ENCODE measurements at places on chromosomes 2 and 18.

- DNase-seq = no peak
Observed at GRCh38 chr2:32614084-32614483, 13.8 kb upstream of the TTC27 start.

GRCh38 chr18:61948846-61949438 lies 56.1 kb upstream of the RNF152 start:
- DNase-seq = no peak

- DNase-seq = no peak
Observed at GRCh38 chr2:2448178-2448577, 117.1 kb upstream of the MYT1L start.

DNA sequence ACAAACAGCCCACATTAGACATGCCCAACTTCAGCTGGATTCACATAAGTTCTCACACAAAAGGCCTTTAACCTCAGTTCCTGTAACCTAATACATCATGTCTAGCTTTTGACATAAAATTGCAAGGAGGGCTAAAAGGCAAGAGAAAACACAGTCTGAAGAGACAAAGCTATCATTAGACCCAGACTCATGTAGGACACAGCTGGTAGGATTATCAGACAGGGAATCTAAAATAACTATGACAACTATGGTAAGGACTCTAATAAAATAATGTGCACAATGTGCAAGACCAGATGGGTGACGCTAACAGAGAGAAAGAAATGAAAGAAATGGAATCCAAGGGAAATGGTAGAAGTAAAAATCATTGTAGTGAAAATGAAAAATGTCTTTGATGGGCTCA lies 643.2 kb upstream of the RAB6C start:
- DNase-seq = no peak

DNA sequence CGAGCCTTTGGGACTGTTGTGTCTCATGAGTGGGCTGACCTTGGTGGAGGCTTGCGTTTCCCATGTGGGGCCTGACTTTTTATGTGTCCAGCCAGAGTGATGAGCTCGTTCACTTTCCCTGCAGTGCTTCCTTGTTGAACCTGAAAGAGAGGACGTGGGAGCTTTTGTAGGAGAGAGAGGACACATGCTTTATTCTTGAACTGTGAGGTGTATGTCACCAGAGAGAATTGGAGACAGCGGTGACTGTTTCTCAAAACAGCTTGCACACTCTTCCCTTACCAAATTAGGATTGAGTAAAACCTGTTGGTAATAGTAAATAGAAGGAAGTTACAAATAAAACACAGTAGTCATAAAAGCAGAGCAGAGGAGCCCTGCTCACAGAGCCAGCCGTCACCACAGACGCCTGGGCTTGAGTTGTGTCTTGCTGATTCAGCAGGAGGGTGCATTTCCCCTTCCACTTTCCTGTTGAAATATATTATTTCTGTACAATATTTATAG lies 60.7 kb downstream of the INPP4A start:
- DNase-seq = no peak

- no peak for DNase-seq
Observed at GRCh38 chr2:40321822-40322221, 130.1 kb downstream of the SLC8A1 start.

GRCh38 chr18:35588995-35589394 lies 7.5 kb downstream of the GALNT1 start:
- DNase-seq = peak; percentile 59

- no peak for DNase-seq
Observed at GRCh38 chr2:217740178-217740577, 262.6 kb downstream of the TNS1 start.

GRCh38 chr2:143584936-143585335 lies 455.7 kb downstream of the ARHGAP15 start:
- no peak for DNase-seq

- DNase-seq = no peak
Observed at GRCh38 chr2:203594541-203594940, 59.4 kb upstream of the RAPH1 start.

- no peak for DNase-seq
Observed at GRCh38 chr2:39160982-39161381, 40.1 kb upstream of the SOS1 start.

- DNase-seq = peak; percentile 44
Observed at GRCh38 chr2:62140426-62141141, 55.3 kb upstream of the B3GNT2 start.

DNA sequence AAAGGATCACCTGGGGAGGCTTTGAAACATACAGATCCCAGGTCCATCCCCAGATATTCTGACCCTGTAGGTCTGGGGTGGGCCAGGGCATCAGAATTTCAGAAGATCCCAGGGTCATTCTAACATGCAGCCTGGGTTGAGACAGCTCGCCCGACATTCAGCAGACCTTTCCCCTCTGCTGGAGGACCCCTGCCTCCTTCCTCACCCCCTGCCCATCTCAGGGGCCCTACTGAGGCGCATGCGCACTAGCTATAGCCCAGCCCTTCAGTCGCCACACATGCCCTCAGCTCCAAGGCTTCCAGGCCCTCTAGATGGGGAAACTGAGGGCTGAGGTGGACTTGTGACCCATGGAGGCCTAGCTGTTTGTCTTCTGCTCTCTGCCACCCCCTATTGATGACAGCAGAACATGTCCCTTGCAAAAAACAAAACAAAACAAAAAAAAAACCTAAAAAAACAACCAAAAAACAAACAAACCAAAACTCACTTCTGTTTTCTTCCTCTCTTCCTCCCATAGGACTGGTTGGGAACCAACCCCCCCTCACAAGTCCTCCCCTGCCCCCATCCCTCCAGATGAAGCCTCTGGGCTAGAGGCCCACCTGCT lies 91.3 kb downstream of the ZBTB7C start:
- DNase-seq = no peak

- no peak for DNase-seq
Observed at GRCh38 chr18:29076645-29077044, 899.7 kb upstream of the CDH2 start.

DNA sequence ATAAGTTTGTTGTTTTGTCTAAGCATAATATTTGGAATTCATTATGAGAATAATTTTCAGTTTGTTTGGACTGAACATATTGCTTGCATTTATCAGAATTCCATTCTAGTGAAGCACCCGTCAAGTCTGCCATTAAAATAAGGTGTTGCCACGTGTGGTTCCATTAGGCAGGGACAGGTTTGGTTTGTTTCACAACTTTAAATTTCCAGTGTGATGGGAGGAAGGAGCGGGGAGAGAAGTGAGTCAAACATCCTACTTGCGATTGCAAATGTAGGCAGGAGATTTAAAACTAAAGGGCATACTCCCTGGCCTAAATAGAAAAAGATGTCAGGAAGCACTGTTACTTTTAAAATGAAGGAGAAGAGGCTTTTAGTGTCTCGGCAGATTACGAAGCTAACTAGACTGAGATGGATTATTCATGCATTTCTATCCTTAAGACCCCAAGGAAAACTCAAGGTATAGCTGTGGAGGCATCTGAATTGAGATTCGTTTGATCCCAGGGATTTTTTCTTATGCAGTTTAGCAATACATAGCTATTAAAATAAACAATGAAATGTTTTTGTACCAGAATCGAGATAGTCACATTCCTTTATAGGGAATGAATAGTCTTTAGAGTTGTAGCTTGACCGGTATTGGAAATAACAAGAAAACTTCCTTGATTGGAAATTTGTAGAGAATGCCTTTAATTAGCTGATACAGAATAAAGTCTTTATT lies 19.8 kb downstream of the GRHL1 start:
- no peak for DNase-seq

GRCh38 chr2:39411181-39411944 lies 25.7 kb downstream of the MAP4K3 start:
- DNase-seq = no peak

GRCh38 chr18:70377317-70377799 lies 88.5 kb downstream of the SOCS6 start:
- DNase-seq = no peak

DNA sequence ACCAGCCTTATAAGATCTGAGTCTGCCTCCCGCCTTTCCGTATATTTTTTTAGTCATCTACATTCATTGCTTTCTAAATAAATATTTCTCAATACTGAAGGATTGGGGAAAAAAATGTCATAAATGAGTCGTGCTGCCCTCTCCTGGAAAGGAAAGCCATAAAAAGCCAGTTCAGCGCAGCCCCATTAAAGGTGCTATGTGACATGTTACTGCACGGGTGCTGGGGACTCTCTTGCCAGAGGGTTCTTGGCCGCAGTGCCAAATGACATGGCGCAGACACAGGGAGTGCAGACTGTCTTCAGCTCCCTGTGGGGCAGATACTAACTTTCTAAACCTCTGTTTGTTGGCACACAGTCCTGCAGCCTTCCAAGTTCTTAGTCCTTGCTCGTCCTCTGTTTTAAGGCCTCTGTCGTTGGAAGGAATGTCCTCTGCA lies 53.7 kb upstream of the MAP3K20 start:
- DNase-seq = no peak

- DNase-seq = no peak
Observed at GRCh38 chr18:38502539-38502938, 936.9 kb upstream of the CELF4 start.

DNA sequence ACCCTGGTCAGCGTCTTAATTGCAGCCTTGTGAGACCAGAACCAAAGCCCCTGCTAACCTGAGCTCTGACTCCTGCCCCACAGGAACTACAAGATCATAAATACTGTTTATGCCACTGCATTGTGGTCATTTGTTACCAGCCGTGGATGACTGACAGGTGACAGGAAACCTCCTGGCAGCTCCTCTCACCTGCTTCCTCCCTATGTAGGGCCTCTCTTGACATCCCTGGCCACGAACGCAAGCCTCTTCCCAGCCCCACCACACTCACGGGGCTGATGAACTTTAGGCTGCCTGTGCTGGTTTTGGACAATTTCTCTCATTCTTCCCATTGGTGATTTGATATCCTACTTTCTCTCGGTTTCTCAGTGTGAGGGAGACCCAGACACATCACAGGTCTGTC lies 357.2 kb upstream of the MYT1L start:
- DNase-seq = no peak

DNA sequence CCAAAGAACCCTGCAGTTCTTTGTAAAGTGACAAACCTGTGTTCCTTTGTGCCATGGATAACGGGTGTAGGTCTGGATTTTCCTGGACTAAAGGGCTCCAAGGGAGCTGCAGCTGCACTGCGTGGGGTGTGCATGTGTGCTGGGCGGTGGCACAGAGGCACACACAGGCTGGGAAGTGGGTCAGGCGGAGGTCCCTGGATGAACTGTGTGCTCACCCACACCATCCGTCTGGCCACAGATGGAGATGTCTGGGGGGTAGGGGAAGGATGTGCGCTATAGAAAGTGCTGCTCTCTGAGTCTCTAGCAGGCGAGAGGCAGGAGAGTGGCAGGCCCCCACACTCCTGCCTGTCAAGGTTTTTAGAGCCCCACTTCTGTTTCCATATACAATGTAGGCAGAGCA lies 137.2 kb downstream of the LOXHD1 start:
- DNase-seq = no peak

DNA sequence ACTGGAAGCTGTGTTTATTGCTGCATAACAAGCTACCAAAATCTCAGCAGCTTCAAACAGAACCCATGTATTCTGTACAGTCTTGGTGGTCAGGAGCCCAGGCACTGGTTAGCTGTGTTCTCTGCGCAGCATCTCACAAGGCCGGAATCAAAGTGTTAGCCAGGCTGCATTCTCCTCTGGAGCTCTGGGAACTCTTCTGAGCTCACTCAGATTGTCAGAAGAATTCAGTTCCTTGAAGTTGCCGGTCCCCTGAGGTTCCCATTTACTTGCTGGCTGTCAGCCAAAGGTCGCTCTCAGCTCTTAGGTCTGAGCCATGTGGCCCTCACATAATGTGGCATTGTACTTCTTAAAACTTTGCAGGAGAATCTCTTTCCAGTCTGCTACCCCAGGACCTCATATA lies 123.6 kb upstream of the SMIM21 start:
- no peak for DNase-seq

GRCh38 chr2:25483607-25484266 lies 142.0 kb upstream of the DNMT3A start:
- peak; percentile 70 for DNase-seq

DNA sequence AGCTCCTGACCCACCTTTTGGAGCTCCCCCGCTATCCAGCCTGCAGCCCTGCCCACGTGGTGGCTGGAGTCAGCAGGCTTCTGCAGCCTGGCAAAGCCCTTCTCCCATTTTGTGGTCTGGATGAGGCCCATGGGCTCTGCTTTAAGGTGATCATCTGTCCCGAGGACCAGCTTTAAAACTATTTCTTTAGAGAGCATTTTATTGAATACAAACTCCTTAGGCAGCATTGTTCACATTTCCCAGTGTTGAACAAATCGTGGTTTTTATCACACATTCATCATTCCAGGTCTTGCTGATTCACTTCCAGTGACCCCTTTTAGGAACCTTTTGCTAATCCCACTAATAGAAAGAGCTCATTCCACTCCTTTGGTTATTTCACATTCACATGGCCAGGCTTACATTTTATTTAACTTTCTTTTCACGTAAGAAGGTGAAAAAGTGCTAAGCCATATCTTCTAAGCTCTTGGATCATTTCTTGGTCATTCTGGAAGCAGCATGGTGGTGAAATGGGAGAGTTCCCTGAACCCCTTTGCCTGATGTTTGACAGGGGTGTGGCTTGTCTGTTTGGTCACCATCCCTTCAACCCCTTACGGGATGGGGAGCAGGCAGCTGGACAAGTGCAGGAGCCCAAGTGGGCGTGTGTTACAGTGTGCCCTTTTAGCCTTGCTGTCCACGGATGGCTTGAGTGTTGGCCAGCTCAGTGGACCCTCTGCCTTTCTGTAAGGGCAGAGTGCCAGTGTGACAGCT lies 80.4 kb upstream of the RAPGEF4 start:
- DNase-seq = no peak

- DNase-seq = no peak
Observed at GRCh38 chr2:192978395-192978794, 783.7 kb upstream of the TMEFF2 start.
